Umbilical cord (tissue), 2 donors: ENCODE measurements at places on chromosomes 12 and 14.

- peak; percentile 100 for DNase-seq
These were observed 1.9 kb upstream of the PTMS start for GRCh38 chr12:6764011-6764828.

GRCh38 chr12:116263844-116264243, 13.6 kb downstream of the MED13L start:
- peak; percentile 20 for DNase-seq

GRCh38 chr14:28102814-28103213, 663.8 kb upstream of the FOXG1 start:
- DNase-seq = no peak

DNA sequence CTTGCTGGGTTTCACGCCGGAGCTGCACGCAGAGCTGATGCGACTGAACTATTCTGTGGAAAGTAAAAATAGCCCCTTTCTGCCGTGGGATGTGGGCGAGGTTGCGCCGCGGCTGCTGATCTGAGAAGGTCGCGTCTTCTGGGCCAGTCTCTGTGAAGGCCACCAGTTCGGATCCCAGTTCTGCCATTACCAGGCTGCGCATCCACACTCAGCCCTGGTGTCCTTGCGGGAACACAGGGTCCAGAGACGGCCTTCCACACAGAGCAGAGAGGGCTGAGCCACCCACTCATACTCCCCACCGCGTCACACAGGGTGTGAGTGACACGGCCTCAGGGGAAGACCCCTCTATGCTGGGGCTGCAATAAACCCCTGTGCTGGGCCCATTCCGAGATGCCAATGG, 13.9 kb downstream of the GALNT9 start:
- no peak for DNase-seq

DNA sequence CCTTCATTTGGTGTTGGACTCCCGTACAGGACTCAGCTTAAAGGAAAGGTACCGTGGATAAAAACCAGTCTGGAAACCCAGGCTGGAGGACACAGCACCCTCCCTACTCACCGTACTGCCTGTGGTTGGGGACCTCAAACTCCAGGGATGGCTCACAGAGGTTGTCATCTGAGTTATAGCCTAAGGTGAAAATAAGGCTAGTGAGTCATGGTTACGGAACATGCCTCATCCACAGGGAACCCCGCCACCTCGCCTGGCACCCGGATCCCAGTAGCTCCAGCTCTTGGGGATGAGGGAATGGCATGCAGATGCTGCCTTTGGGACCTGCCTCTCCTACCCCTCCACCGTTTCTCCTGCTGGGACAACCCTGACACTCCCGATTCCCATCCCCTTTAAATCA, 36.8 kb upstream of the GPR68 start:
- no peak for DNase-seq

- DNase-seq = no peak
These were observed 44.9 kb downstream of the RNF34 start for GRCh38 chr12:121444842-121445202.

- DNase-seq = no peak
These were observed 20.6 kb downstream of the LRTM2 start for GRCh38 chr12:1840981-1841425.

DNA sequence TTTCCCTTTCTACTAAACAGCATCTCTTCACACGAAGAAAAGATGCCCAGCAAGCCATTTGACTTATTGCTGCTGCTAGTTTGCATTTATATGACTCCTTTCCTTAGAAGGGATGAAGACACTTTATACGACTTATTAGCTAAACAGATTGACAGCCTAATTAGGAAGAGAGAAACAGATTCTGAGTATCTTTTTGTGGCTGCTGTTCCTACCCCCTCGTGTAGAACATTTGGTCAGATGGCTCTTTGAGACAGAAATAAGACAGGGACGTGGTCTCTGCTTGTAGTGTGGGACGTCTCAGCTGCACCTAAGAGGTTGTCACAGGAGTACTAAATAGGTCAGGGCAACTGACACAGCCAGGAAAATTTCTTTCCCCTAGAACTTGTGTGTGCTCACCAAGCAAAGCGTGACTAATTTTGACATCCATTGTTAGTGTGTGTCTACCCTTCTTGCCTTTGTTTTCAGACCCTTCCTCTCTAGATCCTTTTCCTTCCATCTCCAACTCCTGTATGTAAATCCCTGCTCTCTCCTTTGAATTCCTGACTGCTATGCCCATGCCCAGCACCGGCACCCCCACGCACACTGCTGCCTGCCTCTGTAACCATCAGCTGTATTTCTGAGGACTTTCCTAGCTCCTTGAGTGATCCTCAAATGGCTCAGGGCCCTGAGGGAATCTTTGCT, 83.2 kb downstream of the DAD1 start:
- no peak for DNase-seq

DNA sequence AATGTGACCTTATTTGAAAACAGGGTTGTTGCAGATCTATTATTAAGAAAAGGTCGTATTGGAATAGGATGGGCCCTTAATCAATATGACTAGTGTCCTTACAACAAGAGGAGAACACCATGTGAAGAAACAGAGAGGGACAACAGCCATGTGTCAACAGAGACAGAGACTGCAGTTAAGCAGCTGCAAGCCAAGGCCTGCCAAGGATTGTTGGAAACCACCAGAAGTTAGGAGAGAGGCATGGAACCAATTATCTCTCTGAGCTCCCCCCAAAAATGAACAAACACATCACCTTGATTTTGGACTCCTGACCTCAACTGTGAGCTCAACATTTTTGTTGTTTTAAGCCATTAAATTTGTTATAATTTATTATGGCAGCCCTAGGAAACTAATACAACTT, 214.6 kb upstream of the PRKD1 start:
- no peak for DNase-seq

GRCh38 chr14:33800735-33801163, 150.1 kb downstream of the EGLN3 start:
- no peak for DNase-seq

GRCh38 chr12:58425481-58426392, 484.4 kb downstream of the ATP23 start:
- peak; percentile 93 for DNase-seq

DNA sequence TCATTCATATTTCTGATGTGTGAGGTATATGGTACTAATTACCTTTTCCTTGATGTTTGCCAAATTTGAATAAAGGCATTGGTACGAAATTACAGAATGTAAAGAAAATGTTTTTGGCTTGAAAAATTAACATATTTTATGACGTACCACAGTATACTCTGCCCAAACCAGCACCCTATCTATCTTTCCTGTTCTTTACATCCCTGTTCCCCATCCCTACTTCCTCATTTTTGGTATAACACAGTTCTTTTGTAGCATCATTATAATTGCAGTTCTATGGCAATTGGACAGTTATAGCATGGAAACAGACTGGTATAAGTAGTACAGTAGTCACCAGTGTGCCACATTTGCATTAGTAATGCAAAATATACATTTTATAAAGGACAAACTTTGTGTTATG, 7.0 kb upstream of the CCT2 start:
- DNase-seq = no peak

DNA sequence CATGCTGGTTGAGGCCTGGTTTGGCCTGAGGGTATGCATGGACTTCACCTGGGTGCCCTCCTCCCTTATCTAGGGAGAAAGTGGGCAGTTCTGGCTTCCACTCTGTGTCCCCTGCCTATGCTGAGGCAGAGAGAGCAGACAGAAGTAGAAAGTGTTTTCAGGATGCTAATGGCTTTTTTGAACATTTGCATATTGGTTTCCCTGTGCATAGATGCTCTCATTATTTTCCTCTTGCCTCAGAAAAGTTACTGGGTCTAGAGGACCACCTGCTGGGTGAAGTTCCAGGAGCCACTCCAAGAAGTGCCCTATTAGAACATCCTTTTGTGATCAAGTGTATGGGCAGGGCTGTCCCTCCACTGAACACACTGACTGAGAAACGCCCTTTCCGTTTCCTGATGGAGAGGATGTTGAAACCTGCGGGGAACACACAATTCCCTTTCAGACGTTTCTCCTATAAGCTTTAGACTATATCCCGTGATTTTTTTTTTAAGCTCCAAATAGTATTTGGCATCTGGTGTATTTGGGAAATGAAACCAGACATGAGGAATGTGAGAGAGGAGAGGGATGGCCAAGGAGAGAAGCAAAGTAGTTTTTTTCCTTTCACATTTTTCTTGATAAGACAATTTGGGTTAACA, 66.6 kb downstream of the DAAM1 start:
- peak; percentile 78 for DNase-seq

DNA sequence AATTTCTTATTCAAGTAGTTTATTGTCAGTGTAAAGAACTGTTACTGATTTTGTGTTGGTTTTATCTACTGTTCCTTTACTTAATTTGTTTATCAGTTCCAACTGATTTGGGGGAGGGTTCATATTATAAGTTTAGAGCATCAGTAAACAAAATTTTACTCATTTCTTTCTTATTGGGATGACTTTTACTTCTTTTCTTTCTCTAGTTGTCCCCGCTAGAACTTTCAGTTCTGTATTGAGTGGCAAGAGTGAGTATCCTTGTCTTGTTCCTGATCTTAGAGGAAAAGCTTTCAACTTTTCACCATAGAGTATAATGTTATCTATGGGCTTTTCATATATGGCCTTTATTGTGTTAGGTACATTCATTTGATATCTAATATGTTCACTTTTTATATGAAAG, 584.1 kb downstream of the LRFN5 start:
- DNase-seq = no peak

DNA sequence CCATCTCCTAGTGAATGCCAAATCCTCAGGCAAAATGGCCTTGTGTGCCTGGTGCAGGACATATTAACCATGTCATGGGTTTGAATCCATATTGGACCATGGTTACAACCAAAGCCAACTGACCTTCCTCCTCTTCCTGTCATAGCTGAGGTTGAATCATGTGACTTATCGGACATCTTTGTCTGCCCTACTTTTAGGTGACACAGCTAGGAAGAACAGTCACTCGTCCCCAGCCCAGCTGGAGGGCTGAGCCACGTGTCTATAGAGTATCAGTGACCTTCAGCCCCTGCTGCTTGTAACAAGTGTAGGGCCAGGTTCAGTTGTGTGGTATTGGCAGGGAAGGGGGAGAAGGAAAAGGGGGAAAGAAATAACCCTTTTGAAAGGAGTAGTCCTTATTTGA, 225.2 kb downstream of the KTN1 start:
- no peak for DNase-seq

- DNase-seq = no peak
These were observed 7.7 kb downstream of the CMTM5 start for GRCh38 chr14:23384364-23385080.

GRCh38 chr14:75042035-75042434, 9.2 kb downstream of the MLH3 start:
- no peak for DNase-seq

- no peak for DNase-seq
These were observed 158.7 kb downstream of the METTL25 start for GRCh38 chr12:82517027-82517426.

DNA sequence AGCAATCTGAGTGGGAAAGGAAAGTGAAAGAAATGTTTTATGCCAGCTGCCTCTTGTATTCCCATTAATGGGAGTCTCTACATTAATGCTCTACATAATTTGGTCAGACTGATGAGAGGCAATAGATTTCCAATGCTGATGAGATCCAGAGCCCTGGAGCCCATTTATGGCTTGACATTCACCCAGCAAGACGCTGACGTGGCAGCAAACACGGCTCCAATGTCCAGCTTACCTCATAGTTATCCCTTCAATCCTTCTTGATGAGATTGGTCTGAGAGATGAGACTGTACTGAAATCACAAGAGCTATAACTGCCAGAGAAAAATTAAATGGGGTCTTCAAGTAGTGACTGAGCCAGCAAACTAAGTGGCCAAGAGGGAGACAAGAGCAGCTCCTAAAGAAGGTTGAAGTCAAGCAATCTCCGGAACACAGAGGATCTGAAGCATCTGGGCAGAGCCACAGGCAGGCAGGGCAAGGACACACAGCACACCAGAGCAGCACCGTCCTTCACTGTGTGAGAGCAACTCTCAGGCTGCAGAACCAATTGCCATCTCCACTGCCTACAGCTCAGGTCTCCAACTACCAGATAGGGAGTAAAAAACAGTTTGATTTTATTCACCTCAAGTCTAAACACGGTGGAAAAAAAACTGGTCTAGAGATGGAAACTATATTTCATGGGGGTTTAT, 7.3 kb upstream of the MYO1A start:
- DNase-seq = no peak

- DNase-seq = no peak
These were observed 292.4 kb downstream of the DUSP6 start for GRCh38 chr12:89059721-89060541.

DNA sequence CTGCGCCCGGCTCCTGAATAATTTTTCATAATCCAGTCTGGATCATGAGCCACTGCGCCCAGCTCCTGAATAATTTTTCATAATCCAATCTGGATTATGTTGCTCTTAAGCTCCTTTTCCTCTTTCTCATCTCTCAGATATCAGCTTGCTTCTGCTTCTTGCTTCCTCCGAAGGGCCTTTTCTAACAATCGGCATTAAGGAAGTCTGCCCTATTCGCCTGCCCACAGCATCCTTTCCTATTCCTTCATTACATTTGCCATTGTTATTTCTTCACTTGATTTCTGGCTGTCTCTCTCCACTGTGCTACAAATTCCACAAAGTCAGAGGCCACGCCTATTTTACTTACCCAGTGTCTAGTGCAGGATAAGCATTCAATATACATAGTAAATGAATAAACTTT, 83.5 kb downstream of the TTC7B start:
- no peak for DNase-seq

GRCh38 chr12:115437061-115437567, 753.1 kb upstream of the TBX3 start:
- DNase-seq = no peak
